Ovary (tissue), 10 donors: ENCODE measurements at places on chromosomes 12 and 14.

GRCh38 chr14:98808494-98809407 is 463.2 kb downstream of the BCL11B start:
- DNase-seq: no peak

DNA sequence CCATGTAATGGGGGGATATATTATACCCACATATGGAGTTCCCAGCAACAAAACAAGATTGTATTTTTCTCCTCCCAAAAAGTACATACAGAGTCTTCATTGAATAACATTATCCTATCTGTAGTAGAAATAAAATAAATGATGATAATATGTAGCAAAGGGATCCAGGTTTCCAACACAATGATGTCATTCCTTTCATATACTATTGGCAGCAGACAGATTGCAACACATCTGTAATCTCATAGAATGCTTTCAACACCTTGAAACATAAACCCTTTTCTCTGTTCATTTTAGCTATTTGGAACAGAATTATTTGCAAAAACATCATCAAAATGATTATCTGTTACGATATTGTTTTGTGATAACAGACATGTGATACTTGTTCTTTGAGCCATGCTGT is 317.6 kb downstream of the DPF3 start:
- no peak for DNase-seq

DNA sequence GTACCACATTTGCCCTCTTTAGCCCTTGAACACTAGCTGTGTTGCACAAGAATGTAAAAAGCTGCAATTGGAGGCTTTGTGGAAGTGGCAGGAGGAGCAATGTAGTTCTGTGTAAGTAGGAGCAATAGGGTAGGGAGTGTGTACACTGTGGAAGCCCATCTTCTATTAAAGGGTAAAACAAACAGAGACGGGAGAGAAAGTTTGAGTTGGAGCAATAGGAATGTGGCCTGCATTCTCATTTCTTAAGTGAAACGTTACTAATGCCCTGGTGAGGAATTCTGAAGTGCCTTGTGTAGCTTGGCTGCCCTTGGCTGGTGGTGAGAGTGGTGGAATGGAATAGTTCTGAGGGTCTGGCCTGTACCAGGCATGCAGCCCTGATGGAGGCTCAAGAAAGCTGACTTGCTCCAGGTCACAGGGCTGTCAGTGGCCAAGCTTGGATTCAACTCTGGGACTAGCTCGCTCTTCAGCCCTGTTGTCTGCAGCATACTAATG is 38.8 kb upstream of the ATP23 start:
- DNase-seq: no peak

GRCh38 chr14:36320897-36321381 is 502 bp upstream of the MBIP start:
- no peak for DNase-seq

DNA sequence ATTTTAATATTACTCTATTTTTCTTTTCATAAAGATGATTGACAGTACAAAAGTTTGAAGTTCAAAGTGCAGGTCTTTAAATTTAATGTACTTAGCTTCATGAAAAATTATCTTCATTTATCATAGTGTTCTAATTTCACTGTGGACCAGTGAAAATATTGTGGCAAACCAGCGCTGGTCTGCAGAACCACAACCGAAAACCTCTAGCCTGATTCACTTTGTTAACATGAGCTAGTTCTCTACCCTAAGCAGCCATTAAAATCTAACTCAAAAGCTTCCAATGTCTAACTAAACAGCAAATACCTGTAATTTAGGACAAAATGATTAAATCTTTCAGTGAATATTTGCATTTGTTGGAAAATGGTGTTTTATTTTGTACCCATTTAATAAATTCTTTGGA is 161.1 kb upstream of the TMTC2 start:
- DNase-seq: no peak

GRCh38 chr14:56357428-56357827 is 222.2 kb upstream of the TMEM260 start:
- DNase-seq: no peak

GRCh38 chr14:105028251-105028927 is 7.5 kb upstream of the CDCA4 start:
- no peak for DNase-seq
